ENCODE measurements at places on chromosomes 5 and 9. TPM values are rescaled to one million over a fixed set of nuclear protein-coding genes. Genes with fewer than 3 reads are reported as not detected.

Gene PCDHA1
- 0.14 TPM for total RNA-seq

Gene GABRA6
- total RNA-seq = not detected

Gene BBLN
- total RNA-seq = 39.5 TPM

Gene C5orf52
- total RNA-seq = not detected

Gene NEUROG1
- not detected for total RNA-seq

Gene IFNA13
- total RNA-seq = not detected

Gene DOLPP1
- 18.7 TPM for total RNA-seq

Gene CD274
- 1.3 TPM for total RNA-seq

Gene NFIB
- total RNA-seq = 10.0 TPM

Gene PRDM9
- total RNA-seq = 0.02 TPM

Gene SLC6A7
- not detected for total RNA-seq

Gene WHRN
- 7.8 TPM for total RNA-seq

Gene IL3
- total RNA-seq = not detected

Gene IL4
- total RNA-seq = not detected

Gene ANKRD20A1
- total RNA-seq = 1.5 TPM

Gene ABCA2
- 28.7 TPM for total RNA-seq

Gene SLCO6A1
- not detected for total RNA-seq

Gene CDHR2
- 0.06 TPM for total RNA-seq

Gene NIPBL
- 11.3 TPM for total RNA-seq

Gene CKMT2
- not detected for total RNA-seq

Gene FAM221B
- total RNA-seq = not detected

Gene CARD19
- total RNA-seq = 64.5 TPM

Gene BTNL3
- not detected for total RNA-seq
